ENCODE measurements at places on chromosomes 4 and X.

GRCh38 chr4:55884093-55884850, 30.8 kb downstream of the EXOC1 start:
- DNase-seq: no peak

DNA sequence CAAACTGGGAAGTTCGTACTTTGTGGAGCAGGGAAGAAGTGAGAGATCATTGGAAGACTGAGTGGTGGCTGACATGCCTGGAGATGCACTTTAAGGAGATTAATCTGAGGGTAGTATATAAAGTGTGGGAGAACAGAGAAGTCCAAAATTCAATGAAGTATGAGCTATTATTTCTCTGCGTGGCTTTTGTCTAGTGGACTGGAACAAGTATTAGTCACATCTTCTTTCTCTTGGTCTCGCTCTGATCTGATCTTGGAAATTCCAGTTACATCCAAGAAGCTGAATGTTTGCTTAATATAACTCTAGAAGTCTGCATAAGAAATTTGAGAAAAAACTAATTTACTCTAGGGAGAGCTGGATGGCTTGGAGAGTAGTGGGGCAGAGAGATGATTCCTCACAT, 64.8 kb upstream of the NR0B1 start:
- no peak for DNase-seq

GRCh38 chr4:134490863-134491262, 289.3 kb upstream of the PABPC4L start:
- no peak for DNase-seq

- DNase-seq: no peak
Measured at GRCh38 chr4:15151033-15151432, 148.8 kb downstream of the CPEB2 start.

- DNase-seq: no peak
Measured at GRCh38 chr4:169823685-169824084, 65.9 kb upstream of the HPF1 start.

DNA sequence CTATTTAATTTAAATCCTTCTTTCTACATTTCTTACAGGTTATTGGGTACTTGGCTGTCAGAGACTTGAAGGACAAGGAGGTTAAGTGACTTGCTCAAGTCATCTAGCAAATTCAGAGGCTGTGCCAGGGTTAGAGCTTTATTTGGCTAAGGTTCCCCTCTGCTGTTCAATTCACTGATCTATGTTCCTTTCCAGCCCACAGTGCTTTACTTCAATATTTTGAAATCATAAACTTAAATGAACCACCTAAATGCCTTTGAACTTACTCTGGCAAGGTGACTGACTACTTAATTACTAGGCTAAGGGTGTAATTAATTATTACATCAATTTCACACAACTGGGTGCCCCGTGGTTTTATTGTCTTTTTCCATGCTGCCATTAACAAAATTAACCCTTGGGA, 288.7 kb downstream of the CAMK2D start:
- no peak for DNase-seq
